Prostate gland (tissue), 2 donors: ENCODE measurements at places on chromosomes 11 and 22.

DNA sequence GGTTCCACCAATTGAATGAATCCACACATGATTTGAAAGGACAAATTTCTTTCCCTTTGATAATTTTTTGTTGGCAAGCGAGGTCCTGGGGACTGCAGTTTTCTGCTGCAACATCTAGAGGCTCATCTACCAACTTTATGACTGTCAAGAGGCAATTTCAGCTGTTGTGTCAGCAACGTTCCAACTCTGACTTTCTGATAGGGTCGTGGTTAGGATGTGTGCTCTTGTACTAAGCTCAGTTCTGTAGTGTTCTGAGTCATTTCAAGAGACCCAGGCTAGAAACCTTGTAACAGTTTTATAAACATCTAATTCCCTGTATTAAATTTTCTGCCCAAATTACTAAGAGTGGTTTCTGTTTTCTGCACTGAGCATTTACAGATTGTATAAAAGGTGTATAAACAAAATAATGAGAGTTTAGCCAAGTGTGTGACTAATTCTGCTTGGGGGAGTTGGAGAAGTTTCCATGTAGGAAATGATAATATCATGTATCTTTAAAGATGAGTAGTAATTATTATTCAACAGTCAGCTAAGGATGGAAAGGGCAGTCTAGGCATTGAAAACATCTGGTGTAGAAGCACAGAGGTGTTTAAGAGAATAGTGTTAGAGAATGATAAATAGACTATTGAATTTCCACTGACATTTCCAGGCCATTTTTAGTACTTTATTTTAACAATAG lies 72.2 kb downstream of the RBMXL2 start:
- no peak for DNase-seq

DNA sequence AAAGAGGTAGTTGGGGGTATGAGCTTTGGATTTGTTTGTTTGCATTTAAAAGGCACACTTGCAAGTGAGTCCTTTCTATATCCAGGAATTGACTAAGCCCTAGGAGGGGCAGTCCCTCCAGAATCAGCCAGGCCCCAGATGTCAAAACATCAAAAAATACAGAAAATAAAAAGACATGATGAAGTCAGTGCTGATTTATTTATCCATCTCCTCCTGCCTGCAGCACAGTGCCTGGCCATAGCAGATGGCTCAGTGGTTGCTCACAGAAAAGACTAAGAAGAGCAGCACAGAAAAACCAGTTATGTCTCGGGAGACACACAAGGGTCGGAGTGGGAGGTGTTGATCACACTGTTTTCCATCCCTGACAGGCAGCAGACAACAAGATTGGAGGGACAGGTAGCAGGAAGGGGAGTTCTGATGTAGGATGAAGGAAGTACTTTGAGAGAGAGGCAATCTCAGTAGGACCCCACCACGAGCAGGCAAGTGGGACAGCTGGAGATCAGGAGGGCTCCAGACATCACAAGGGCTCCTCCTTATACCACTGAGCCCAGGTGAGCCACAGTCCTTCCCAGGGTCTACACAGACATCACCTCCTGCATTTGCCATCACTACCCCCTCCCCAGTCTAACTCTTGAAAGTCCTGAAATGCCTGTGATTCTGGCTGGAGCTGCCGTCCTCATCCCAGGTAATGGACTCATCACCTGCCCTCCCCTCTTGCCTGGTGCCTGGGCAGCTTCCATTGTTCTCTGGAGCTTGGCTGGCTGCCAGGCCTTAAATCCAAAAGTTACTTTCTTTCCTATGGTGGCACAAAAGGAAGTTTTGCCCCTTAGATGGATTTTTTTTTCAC lies 32.3 kb downstream of the TMPRSS5 start:
- no peak for DNase-seq

GRCh38 chr11:119339589-119340334 lies 921 bp downstream of the C1QTNF5 start:
- DNase-seq = no peak

- DNase-seq = no peak
Measured at GRCh38 chr11:28420099-28420498, 311.9 kb downstream of the METTL15 start.

DNA sequence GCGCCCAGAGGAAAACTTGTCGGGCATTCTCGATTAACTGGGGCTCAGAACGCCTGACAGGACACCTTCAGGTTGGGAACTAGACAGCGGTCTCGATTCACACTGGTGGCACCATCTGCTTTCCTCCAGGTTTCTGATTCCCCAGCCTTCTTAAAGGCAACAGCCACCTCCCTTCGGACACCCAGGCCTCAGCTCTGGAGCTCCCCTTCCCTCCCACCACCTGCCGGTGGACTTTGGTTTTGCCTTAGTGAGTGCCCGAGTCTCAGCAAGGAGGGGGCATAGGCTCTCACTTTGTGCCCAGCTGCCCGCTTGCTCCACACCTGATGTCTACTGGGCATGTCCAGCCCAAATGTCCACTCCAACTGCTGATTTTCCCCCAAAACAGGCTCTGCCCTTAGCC lies 110.4 kb upstream of the PARVA start:
- no peak for DNase-seq

DNA sequence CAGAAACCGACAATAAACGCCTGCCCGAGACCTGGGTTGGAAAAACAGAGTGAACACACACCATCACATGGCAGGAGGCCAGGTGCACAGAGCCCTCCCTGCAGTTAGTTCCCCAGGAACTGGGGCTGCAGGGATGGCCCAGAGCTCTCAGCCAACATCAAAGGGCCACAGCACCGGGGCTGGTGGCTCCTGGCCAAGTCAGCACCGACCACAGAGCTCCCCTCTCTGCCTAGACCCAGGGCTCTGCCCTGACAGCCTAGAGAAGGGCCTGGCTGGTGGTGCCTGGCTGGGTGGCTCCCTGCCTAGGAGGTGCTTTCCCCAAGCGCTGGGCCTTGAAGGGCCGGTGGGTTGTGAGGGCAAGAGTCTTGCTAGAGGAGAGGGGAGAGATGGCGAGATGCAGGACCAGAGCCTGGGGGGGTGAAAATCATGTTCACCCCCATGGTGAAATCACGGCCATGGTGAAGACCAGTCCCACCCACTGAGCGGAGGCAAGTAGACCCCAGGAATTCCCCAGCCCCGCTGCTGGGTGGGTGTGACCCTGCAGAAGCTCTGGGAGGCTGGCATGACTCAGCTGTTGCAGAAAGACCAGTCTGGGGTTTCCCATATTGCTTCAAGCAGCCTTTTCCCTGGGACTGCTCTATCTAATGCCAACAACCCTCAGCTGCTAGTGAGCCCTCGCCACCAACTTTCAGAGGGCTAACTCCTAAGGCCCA lies 7.2 kb upstream of the BID start:
- no peak for DNase-seq

DNA sequence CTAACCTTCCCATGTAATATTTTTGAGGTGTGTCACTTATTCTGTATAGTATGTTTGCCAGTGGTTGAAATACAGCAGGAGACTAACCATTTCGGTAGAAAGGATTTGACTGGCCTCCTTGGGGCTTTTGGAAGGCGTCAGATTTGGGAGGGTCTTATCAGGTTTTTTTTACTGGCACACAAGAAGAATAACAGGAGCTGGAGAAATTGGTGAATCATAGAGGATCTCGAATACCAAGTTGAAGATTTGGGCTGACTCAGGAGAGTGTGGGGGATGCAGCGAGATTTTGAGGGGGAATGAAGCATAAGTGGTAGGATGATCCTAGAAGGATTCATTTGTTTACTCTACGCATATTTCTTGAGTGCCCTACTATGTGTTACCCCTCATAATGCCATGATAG lies 200.5 kb downstream of the DDX10 start:
- DNase-seq = no peak

GRCh38 chr11:24556693-24557092 lies 59.8 kb downstream of the LUZP2 start:
- DNase-seq = no peak

DNA sequence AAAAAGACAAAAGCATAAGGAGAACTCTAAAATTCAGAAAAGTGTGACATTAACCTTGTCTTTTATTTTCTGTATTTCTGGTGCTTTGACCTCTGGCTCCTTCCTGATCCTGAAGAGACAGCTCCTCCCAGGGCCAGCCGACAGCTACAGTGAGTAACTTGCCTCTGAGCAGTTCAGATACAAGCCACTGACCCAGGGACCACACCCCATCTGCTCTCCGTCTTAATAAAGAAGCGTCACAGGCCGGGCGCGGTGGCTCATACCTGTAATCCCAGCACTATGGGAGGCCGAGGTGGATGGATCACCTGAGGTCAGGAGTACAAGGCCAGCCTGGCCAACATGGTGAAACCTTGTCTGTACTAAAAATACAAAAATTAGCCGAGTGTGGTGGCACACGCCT lies 6.5 kb downstream of the MLC1 start:
- DNase-seq = no peak

GRCh38 chr22:23394525-23395326 lies 185.4 kb downstream of the IGLL1 start:
- no peak for DNase-seq

GRCh38 chr11:20027556-20028013 lies 132.7 kb downstream of the DBX1 start:
- no peak for DNase-seq
